HT-29 (cell line): ENCODE measurements at places on chromosomes 1 and 21.

GRCh38 chr21:35400233-35400939 is 351.3 kb upstream of the RUNX1 start:
- peak; percentile 67 for DNase-seq

- no peak for DNase-seq
Observed at GRCh38 chr1:153679337-153680119, 1.0 kb downstream of the NPR1 start.

DNA sequence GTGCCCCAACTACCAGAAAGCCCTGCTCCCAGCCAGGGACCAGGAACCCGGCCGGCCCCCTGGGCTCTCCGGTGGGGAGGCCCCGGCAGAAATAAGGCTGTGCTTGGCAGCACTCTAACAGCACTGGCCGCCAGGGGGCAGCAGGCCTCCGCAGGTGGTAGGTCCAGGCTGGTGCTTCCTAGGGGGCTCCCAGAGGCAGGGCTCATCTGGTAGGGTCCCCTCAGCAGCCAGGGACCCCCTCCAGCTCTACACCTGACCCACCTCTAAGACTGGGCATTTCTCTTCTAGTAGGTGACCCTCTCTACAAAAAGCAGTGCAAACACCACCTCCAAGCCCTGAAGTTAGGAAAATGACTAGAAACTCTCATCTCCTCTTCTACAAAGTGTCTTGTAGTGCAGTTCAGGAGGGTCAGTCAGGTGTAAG is 85.6 kb downstream of the STUM start:
- peak; percentile 78 for DNase-seq

DNA sequence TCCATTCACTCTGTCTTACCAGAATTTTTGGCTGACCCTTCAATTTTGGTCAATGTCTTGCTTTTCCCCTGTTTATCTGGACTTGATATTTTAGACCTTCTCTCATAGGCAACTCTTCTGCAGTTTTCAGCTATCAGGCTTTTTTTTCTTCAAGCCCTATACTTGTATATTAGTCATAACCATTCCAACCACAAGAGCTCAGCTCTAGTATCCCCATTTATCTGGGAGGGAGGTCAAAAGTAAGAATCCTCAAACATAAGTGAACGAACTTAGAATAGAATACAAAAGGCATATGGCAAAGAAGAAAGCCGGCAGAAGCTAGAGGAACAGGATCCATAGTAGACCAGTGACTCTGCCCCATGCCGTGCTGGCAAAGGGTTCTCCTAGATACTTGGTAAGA is 45.9 kb upstream of the TNFSF4 start:
- no peak for DNase-seq

GRCh38 chr1:218182455-218182854 is 102.6 kb upstream of the RRP15 start:
- DNase-seq, result no peak

DNA sequence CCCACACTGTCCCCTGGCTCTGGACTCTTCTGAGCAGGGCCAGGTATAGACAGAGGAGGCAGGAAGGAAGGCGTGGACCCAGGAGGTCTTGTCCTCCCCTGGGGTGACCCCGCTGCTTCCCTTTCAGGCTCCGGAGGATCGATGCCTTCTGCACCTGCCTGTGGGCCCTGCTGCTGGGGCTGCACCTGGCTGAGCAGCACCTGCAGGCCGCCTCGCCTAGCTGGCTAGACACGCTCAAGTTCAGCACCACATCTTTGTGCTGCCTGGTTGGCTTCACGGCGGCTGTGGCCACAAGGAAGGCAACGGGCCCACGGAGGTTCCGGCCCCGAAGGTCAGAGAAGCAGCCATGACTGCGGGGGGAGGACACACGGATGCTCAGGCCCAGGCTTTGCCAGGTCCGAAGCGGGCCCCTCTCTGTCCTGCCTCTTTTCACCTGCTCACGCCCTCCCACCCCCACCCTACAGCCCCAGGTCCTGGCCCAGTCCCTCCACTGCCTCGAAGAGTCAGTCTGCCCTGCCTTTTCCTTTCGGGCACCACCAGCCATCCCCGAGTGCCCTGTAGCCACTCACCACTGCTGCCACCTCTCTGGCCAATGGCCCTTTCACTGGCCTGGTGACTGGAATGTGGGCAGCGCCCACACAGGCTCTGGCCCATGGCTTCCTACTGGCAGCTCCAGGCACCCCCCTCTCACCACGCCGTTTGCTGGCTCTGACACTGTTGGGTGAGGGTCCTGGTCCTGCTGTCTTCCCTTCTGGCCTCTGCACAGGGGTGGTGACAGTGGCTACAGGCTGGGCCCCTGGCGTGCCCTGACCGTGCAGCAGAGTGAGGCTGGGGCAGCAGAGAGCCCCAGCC is 13.5 kb downstream of the TMEM201 start:
- DNase-seq, result no peak

DNA sequence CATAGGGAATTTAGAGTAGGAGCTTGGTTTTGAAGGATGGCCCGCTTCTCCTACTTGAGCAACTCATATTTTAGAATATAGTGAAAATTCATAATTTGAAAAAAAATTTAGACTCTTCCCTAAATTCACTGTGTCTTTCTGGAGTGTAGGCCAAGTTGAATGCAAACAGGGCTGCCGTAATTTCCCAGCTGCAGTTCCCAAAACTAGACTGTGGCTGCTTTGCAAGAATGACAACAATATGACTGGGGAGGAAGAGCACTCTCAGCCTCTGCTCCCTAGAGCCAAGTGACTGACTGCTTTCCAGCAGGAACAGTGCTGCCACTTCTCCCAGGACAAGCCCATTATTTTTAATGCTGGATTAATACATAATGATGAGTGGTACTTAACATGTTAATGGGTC is 209.0 kb downstream of the RHOU start:
- DNase-seq, result no peak

- no peak for DNase-seq
Observed at GRCh38 chr1:206663362-206663761, 21.3 kb upstream of the MAPKAPK2 start.

- DNase-seq, result no peak
Observed at GRCh38 chr1:203557390-203557789, 63.4 kb downstream of the OPTC start.

GRCh38 chr1:109499661-109500536 is 6.0 kb downstream of the CYB561D1 start:
- DNase-seq, result peak; percentile 63

DNA sequence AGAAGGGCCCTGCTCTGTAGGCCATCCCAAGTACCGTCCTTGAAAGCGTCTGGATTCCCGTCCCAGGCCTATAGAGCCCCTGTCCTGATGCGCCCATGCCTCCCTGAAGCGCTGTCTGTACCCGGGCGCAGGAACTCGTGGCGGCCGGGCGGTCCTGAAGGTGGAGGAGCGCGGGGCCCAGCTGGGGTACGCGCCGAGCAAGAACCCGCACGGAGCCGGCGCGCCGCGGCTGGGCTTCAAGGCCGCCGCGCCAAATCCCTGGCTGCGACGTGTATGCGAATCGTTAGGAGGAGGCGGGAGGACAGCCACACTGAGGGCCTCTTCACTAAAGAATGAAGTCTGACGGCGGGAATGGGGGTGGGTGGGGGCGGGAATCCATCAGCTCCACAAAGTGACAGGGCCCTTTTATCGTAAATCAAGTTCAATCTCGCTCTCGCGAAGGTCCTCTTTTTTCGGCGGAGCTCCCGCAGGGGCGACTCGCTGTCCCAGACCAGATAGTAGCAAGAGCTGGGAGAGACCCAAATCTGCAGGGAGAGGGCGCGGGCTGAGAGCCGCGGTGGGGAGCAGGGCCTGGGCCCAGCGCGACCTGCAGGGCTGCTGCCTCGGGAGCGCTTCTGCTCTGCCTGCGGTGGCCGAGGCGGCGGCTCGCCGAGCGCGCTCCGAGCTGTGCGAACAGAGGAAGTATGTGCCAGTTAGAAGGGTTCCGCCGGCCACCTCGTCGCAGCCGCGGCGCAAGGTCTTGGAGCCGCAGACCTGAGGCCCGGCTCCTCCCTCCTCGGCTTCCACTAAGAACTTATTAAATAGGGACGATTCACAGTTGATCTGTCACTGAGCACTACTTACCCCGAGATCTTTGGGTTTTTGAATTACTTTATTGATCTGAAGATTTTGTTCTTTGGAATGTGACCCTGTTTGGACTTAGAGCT is 10.4 kb downstream of the BARHL2 start:
- no peak for DNase-seq

DNA sequence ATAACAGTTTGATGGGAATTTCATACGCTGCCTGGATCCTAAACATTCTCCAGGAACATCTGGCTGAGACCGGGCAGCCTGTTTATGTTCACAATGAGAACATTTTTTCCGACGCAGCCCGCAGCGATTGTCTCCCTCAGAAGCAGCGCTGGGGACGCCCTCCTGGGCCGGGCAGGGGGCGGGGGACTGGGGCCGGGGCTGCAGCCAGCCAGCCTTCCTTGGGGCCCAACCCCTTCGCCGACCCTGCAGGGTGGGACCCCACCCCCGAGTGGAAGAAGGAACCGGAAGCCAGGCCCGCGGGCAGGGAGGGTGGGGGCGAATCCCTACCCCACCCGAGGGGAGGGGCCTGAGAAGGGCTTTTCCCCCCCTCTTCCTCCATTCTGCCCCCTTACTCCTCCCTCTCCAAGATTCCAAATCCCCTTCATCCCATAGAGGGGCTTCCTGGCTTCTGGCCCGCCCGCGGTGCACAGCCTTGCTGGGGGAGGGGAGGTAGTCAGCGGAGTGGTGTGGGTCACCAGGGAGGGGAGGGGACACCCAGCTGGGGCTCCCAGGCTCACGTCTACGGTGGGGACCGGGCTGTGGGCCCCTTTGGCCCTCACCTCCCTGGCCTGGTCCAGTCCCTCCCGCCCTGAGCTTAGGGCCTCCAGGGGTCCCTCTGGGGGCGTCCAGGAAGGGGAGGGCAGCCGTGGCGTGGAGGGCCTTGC is 60.6 kb downstream of the WNT9A start:
- DNase-seq, result no peak

DNA sequence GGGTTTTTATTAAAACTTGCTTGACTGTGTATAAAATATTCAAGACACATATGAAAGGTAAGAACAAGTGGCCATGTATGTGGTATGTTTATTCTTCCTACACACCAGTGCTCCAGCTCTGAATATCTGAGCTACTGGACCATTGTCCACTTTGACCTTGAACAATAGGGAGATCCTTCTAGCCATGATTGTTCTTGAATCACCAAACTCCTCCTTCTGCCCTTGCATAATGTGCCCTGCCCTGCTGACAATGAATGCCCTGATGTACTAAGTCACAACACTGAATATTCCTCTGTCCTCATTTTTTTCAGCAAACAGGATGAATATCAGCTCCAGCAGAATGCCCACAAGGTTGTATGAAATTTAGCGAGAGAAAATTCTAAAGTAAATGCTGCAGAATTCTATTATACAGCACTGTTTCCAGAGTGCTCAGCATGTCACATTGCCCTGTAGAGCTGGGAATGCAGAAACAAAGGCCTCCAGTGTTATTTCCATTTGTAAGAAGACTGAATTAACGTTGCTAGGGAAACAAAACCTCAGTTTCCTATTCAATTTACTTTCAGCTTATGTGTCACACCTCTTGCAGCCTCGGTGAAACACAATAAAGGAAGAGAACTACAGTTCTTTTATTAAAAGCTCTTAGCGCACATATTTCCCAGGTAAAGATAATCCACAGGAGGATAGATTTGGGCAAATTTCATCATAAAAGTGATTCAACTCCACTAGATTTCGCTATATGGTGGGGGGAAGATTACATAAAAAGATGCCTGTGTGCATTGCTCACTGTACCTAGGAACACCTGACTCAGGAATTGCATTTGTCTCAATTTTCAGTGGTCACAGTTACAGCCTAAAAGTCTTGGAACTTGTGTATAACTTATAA is 187.4 kb upstream of the ATP1B1 start:
- DNase-seq, result no peak

GRCh38 chr1:95954585-95954984 is 720.6 kb downstream of the RWDD3 start:
- no peak for DNase-seq

DNA sequence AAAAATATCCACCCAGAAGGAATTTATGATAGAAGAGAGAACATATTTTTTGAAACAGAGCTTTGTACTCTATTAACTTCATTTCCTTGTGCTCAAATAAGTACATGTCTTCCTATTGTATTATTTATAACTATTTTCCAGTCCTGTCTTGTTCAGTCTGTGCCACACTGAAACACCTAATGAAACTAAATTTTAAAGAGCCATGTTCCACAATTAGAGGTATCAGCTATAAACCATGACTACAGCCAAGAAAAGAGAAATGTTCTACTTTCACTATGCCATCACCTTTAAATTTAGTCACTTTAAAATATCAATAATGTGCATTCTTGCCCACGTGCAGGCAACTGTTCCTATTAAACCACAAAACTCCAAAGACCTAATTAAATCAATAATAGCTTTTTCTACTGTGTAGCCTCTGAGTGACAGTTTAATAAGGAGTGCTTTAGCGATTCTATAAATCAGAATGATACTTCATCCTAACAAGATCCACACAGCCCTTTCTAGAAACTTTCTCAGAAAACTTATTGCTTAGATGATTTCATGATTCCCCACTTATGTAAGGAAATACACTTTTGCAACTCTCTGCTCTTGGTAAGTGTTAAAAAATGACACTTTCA is 404.9 kb upstream of the CHRM3 start:
- no peak for DNase-seq

GRCh38 chr21:46459356-46460112 is 843 bp downstream of the DIP2A start:
- DNase-seq, result peak; percentile 14

GRCh38 chr1:76674689-76675210 is 192.5 kb upstream of the ST6GALNAC5 start:
- no peak for DNase-seq

DNA sequence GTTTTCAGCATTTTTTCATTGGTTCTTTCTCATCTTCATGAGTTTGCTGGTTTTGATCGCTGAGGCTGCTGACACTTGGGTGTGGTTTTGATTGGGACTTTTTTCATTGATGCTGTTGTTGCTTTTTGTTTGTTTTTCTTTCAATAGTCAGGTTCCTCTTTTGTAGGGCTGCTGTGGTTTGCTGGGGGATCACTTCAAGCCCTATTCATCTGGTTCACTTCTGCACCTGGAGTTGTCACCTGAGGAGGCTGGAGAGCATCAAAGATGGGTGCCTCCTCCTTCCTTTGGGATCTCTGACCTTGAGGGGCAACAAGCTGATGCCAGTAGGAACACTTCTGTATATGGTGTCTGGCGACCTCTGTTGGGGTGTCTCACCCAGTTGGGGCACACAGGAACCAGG is 1279.9 kb upstream of the TMPRSS15 start:
- DNase-seq, result no peak

- peak; percentile 48 for DNase-seq
Observed at GRCh38 chr1:165408518-165408917, 36.4 kb downstream of the RXRG start.

GRCh38 chr1:179300112-179300511 is 6.5 kb downstream of the SOAT1 start:
- DNase-seq, result no peak

- DNase-seq, result no peak
Observed at GRCh38 chr1:204469304-204469703, 25.3 kb downstream of the PIK3C2B start.
